ENCODE measurements at places on chromosomes 5 and 9. TPM values are rescaled to one million over a fixed set of nuclear protein-coding genes. Genes with fewer than 3 reads are reported as not detected.

DNA sequence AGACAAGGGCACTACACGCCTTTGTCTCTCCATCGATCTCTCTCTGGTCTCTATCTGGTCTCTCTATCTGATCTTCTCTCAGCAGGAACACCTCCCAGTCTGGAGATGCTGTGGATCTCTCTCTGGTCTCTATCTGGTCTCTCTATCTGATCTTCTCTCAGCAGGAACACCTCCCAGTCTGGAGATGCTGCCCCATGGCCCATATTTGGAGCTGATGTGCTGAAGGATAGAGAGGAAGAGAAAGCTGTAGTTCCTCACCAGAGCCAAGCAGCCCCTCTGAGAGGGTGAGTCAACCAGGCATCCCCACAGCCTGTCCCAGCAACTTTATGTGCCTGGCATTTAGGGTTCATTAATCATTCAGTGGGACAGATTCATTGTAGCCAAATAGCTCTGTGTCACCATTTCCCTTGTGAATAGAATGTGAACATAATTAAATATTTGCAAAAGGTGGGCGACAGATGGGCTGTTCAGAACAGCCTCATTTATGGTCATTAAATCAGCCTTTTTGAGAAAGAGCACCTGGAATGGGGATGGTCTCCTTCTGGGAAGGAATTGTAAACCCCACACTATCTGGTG, 189.3 kb upstream of the MAST4 start:
- no peak overlapping the region for H3K27ac ChIP-seq
- DNase-seq, result no peak

DNA sequence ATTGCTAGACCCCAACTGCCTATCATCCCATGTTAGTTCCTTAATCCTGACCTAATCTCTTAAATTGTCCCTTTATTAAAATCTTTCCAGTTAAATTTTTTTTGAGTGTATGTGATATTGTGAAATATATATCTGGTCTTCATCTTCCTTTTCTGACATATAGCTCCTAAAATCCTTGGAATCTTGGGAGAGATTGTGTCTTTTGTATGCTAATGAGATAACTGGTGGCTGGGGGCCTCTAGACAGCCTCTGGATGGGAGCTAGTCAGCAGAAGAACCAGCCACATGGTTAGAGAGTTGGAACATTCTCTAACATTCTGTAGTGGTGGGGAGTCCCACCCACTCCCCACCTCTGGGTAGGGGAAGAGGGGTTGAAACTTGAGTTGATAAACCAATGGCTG, 3.7 kb upstream of the CCL19 start:
- no peaks in the 10 kb centered on the region for H3K36me3 ChIP-seq
- H3K27ac ChIP-seq, result no peak overlapping the region
- no peaks in the 10 kb centered on the region for H3K4me1 ChIP-seq
- H3K27me3 ChIP-seq, result no peaks in the 10 kb centered on the region
- H3K4me3 ChIP-seq, result no peak overlapping the region

- no peak for DNase-seq
- H3K27me3 ChIP-seq, result no peaks in the 10 kb centered on the region
- H3K36me3 ChIP-seq, result no peaks in the 10 kb centered on the region
- H3K4me3 ChIP-seq, result no peak overlapping the region
- H3K27ac ChIP-seq, result no peak overlapping the region
Observed at GRCh38 chr9:79565245-79565644, 6.5 kb upstream of the TLE4 start.

DNA sequence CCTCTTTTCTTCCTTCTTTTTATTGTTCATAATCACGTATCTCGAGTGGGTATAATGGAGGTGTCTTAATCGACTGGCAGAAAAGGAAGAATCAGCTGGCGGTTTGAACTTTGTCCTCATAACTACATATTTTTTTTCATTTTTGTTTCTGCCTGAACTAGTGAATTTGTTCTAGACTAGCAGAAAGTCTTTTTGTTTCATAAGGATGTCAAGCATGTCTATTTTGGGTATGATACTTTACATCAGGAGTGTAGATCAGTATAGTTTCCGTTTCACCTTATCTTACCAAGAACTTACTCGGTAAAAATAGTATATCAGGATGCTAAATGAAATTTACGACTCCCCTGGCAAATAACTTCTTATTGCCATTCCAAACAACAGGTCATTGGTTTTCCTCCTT, 278.9 kb downstream of the CHSY3 start:
- H3K27me3 ChIP-seq, result no peaks in the 10 kb centered on the region
- no peak overlapping the region for H3K4me3 ChIP-seq
- no peaks in the 10 kb centered on the region for H3K4me1 ChIP-seq
- no peaks in the 10 kb centered on the region for H3K36me3 ChIP-seq
- no peak overlapping the region for H3K27ac ChIP-seq
- no peak for DNase-seq

- no peak overlapping the region for H3K27ac ChIP-seq
- DNase-seq, result no peak
- no peaks in the 10 kb centered on the region for H3K4me1 ChIP-seq
- no peaks in the 10 kb centered on the region for H3K36me3 ChIP-seq
Observed at GRCh38 chr5:124403281-124403680, 343.2 kb downstream of the ZNF608 start.

GRCh38 chr5:133523013-133523658, 89.2 kb downstream of the FSTL4 start:
- no peak overlapping the region for H3K27ac ChIP-seq
- H3K36me3 ChIP-seq, result no peaks in the 10 kb centered on the region
- DNase-seq, result no peak
- no peaks in the 10 kb centered on the region for H3K4me1 ChIP-seq

DNA sequence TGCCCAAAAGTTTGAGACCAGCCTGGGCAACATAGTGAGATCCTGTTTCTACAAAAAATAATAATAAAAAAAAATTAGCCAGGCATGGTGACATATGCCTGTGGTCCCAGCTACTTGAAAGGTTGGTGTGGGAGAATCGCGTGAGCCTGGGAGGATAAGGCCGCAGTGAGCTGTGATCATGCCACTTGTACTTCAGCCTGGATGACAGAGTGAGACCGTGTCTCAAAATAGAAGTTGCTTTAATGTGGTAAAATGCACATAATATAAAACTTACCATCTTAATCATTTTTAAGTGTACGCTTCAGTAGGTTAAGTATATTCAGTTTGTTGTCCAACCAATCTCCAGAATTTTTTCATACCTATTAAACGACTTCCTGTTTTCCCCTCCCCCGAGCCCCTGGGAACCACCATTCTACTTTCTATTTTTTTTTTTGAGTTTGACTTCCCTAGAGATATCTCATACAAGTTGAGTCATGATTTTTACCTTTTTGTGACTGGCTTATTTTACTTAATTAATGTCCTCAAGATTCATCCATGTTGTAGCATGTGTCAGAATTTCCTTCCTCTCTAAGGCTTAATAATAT, 120.1 kb upstream of the POC5 start:
- no peaks in the 10 kb centered on the region for H3K36me3 ChIP-seq
- H3K27ac ChIP-seq, result no peak overlapping the region
- no peak overlapping the region for H3K4me3 ChIP-seq

- no peaks in the 10 kb centered on the region for H3K27me3 ChIP-seq
- no peak overlapping the region for H3K27ac ChIP-seq
- peaks cover 4% of the 10 kb centered on the region for H3K4me1 ChIP-seq
- no peak for DNase-seq
Observed at GRCh38 chr5:146877178-146877681, 1.3 kb downstream of the PPP2R2B start.

GRCh38 chr9:12860998-12861397, 86.2 kb downstream of the LURAP1L start:
- no peak for DNase-seq
- no peaks in the 10 kb centered on the region for H3K27me3 ChIP-seq
- H3K4me3 ChIP-seq, result no peak overlapping the region
- H3K27ac ChIP-seq, result no peak overlapping the region

DNA sequence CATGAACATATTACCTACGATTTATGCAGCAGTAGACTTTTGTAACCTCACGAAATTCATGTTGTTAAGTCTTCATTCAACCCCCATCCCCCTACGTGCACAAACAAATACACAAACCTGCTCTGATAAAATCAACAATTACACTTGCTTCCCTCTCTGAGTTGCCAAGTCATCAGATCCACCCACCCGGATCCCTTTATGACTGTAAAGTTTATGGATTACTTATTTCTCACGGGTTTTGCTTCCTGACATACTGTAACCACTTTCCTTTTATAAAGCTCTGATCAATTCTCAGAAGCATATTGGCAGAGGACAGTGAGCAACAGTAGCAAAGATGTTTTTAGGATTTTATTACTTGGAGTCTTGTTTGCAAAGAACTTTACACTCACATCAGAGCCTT, 70.5 kb downstream of the MLLT3 start:
- no peak for DNase-seq
- H3K4me1 ChIP-seq, result no peaks in the 10 kb centered on the region
- no peaks in the 10 kb centered on the region for H3K27me3 ChIP-seq
- H3K4me3 ChIP-seq, result no peak overlapping the region

Gene GPX3
- total RNA-seq, result 360 TPM

Gene N4BP3
- total RNA-seq, result 0.07 TPM

Gene CCDC187
- total RNA-seq, result not detected

Gene SHOC1
- not detected for total RNA-seq
